ENCODE measurements at places on chromosomes 6 and 20. TPM values are rescaled to one million over a fixed set of nuclear protein-coding genes. Genes with fewer than 3 reads are reported as not detected.

COL9A1 gene
- 0.16 TPM for polyA plus RNA-seq

NRN1 gene
- polyA plus RNA-seq, result 24.4 TPM

KHDC1 gene
- 1.8 TPM for polyA plus RNA-seq

HLA-DPA1 gene
- 18.2 TPM for polyA plus RNA-seq

PRL gene
- polyA plus RNA-seq, result not detected

- DNase-seq, result no peak
Observed at GRCh38 chr6:30618270-30618797, 694 bp downstream of the MRPS18B start.

- DNase-seq, result no peak
Observed at GRCh38 chr20:62178316-62179161, 4.3 kb upstream of the MTG2 start.

- no peak for DNase-seq
Observed at GRCh38 chr6:50003139-50003538, 18.7 kb downstream of the DEFB110 start.

DNA sequence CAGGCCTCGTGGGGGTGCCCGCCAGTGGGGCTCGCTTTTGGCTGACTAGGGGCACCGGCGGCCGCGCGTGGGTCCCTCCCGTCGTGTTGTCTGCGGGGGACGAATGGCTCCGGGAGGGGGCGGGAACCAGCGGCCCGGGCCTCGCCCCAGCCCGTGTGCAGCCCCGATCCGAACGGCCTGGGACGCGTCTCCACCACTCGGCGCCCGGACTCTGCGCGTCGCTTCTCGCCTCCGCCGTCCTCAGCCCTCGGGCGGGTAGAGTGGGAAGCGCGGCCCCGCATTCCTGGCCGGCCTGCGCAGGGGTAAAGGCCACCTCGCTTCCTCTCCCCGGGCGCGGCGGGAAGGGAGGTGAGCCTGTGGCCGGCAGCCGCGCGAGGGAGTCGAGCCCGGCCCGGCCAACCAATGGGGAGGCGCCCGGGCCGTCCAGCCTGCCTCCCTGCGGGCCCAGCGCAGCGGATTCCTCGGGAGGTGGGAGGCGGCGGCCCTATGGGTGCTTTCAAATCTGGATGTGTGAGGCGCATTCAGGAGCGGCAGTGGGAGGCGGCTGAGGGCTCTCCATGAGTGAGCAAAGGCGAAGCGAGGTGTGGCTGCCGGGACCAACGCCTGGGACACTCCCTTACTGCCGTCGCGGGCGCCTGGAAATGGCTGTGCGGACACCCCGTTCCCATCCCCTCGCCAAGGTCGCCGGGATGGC, 1.1 kb upstream of the ZBTB46 start:
- DNase-seq, result peak; percentile 59

DNA sequence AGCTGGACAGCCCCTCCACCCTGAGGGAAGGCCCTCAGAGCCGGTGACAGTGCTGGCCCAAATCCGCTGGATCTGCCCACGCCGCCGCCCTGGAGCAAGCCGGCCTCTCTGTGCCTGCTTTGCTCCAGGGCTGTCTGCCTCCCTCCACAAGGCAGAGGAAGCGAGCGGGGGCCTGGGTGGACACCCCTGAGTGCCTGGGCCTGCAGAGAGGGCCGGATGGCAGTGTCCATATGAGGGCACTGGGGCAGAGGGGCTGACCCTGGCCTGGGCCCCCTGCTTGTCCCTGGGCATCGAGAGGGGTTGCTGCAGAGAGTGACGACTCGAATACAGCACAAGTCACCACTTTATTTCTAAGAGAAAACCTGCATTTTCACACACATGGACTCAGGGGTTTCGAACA, 348.6 kb downstream of the ZFAND3 start:
- no peak for DNase-seq

DNA sequence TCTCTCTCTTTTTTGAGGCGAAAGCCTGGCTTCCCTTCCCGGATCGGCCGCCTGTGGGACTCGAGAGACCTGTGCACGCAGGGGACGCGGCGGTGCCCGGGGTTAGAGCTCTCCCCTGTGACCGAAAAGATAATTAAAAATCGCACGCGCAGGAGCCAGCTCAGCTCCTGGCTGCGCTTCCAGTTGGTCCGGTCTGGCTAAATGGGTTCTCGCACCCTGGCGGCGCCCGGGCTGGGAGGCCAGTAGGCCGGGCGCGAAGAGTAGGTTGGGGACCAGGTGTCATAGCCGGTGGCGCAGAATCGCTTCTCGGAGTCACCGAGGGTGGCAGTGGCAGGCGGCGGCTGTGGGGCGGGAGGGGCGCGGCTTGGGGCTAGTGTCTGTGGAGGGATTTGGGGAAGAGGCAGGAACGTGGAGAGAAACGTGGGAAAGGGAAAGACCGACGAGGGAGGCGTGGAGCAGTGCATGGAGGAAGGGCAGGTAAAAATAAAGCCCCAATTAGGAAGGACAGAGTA, 41.9 kb upstream of the SUPT3H start:
- peak; percentile 40 for DNase-seq

DNA sequence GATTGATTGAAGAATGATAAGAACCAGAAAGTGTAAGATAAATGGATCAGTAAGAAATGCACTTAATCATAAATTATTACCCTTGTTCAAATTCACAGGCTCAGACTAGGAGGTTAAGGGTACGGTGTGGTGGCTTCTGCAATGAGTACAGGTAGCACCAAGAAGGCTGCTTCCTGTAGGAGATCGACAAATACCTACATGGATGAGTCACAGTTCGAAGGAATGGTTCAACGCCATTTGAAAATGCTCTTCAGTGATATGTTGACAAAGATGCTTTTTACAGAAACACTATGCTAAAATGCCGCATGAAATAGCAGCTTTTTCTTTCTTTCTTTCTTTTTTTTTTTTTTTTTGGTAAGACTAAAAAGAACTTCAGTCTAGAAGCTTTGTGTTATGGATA, 116.2 kb downstream of the DTNBP1 start:
- DNase-seq, result no peak

GRCh38 chr6:3422435-3423070, 34.3 kb downstream of the SLC22A23 start:
- no peak for DNase-seq

DNA sequence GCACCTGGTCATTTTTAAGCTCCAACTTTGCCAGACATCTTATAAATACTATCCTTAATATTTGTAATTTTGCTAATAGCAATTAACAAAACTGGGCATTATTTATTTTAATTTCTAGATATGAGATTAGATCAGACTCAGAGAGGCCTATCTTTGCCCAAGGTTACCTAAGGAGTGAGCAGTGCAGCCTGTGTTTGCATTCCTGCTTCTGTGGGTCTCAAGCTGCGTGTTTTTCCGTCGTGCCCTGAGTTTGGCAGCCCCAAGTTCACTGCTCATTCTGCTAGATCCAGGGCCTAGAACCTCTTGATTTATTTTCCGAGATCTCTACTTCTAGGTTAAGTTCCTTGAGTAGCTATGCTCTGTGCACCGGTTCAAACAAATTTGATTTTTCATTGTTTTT, 11.0 kb upstream of the ADGRG6 start:
- DNase-seq, result no peak

All from heart right ventricle (tissue), 16 donors.